ENCODE measurements at places on chromosomes 12 and 14. TPM values are rescaled to one million over a fixed set of nuclear protein-coding genes. Genes with fewer than 3 reads are reported as not detected.

The GPRC5D gene
- 0.22 TPM for polyA plus RNA-seq

The TNFRSF1A gene
- 92.8 TPM for polyA plus RNA-seq

- no peak for DNase-seq
These were observed 250.1 kb upstream of the PRKD1 start for GRCh38 chr14:30177781-30178180.

- no peak for DNase-seq
These were observed 4.5 kb upstream of the MIA2 start for GRCh38 chr14:39229222-39229543.

GRCh38 chr12:130220706-130221100 lies 58.4 kb downstream of the FZD10 start:
- no peak for DNase-seq

GRCh38 chr14:50728836-50729235 lies 60.7 kb upstream of the SAV1 start:
- no peak for DNase-seq

DNA sequence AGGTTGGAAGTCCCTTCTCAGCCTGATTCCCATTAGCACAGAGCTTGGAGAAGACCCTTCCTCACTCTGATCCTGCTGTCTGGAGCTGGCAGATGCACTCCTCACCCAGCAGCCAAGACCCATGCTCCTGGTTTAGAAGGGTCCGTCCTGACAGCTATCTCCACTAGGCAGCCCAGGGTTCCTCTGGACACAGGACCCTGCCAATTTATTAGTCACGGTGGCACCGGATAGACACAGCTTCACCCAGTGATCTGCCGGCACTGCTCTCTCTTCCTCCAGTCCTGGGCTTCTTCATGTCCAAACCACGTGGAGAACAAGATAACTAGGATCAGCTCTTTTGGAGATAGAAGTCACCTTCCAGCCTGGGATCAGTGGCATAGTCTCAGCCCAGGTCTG lies 26.2 kb upstream of the TCL1B start:
- DNase-seq = no peak

DNA sequence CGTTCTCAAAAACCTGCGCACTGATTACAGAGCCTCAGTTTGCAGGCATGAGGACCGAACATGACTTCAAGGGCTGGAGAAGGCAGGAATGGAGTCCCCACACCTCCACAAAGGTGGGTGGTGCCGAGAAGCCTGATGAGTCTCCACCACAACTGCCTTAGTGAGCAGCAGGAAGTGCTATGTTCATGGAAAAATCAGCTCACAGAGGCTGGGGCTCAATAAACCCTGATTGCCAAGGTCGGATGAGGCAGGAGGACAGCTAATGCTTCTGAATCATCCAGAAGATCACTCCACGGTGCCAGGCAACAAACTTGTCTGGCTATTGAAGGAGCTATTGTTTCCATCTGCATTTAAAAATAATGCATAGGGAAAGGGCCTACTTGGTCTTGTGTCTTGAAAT lies 31.1 kb downstream of the APPL2 start:
- DNase-seq = no peak

DNA sequence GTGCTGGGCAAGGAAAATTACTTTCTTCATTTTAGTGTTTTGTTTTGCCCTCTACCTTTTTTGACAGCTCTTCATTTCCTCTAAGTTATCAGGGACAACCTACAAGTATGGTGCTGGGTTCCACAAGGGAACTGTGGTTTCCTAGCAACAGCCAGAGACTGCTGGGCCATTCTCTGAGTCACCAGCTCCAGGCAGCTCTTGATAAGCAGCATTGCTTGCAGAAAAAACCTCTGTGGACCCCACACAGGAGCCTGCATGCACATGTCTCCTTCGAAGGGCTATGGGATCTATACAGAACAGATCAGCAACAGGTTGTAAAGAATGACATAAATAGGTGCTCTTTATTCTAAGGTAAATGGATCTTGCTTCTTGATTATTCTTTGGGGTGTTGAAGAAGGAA lies 81.0 kb upstream of the CCDC196 start:
- no peak for DNase-seq
